ENCODE measurements at places on chromosomes 11 and 22.

DNA sequence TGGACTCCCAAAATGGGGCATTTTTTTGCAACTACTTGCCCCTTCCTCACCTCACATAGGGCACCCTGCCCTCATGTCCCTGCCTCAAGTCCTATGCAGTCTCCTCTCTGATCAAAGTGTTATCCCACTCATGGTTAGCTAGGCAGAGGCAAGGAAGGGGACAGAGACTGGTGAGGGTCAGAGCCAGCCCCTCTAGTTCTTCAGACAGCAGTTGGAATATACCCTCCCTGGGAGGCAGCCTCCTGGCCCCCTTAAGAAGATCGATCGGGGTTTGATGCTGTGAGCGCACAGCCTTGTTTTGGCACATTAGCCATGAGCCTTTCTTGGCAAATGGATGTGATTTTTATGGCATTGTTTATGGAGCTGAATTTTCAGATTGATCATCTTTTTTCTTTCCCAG lies 436.9 kb downstream of the BUD13 start:
- DNase-seq, result no peak
- no peak overlapping the region for H3K4me3 ChIP-seq
- no peaks in the 10 kb centered on the region for H3K27me3 ChIP-seq
- no peaks in the 10 kb centered on the region for H3K4me1 ChIP-seq
- no peak overlapping the region for H3K27ac ChIP-seq

DNA sequence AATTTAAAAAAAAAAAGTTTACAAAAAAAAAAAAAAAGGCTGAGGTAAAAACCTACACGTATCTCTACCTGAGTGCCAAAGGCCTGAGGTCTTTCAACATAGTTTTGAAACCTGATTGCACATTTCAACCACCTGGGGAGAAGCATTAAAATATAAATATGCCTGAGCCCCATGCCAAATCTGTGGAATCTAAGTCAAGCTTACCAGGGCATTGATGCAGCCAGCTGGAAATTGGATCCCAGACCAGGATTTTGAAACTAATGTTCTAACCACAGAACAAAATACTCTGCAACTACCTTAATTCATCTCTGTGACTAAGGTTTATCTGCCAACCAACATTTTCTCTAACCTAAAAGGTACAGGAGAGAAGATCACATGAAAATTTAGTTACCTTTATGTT lies 38.8 kb upstream of the CHRNA10 start:
- H3K36me3 ChIP-seq, result peaks cover 80% of the 10 kb centered on the region
- H3K4me3 ChIP-seq, result no peak overlapping the region
- H3K4me1 ChIP-seq, result no peaks in the 10 kb centered on the region
- DNase-seq, result no peak
- H3K27me3 ChIP-seq, result no peaks in the 10 kb centered on the region
- H3K27ac ChIP-seq, result no peak overlapping the region

GRCh38 chr11:36041988-36042611 lies 98.2 kb downstream of the LDLRAD3 start:
- no peak for DNase-seq
- H3K4me3 ChIP-seq, result no peak overlapping the region
- no peaks in the 10 kb centered on the region for H3K4me1 ChIP-seq
- no peak overlapping the region for H3K27ac ChIP-seq

- no peak overlapping the region for H3K27ac ChIP-seq
- H3K36me3 ChIP-seq, result no peaks in the 10 kb centered on the region
- H3K4me3 ChIP-seq, result no peak overlapping the region
These were observed 663.9 kb downstream of the DLG2 start for GRCh38 chr11:84963240-84963639.

Data from CD4-positive, CD25-positive, alpha-beta regulatory T cell (primary cell).